ENCODE measurements at places on chromosomes 2 and 18. TPM values are rescaled to one million over a fixed set of nuclear protein-coding genes. Genes with fewer than 3 reads are reported as not detected.

HOXD10 gene
- 5.1 TPM for total RNA-seq

GKN1 gene
- not detected for total RNA-seq

TOGARAM2 gene
- not detected for total RNA-seq

TMEM178A gene
- total RNA-seq: 2.8 TPM

IL36B gene
- total RNA-seq: not detected

MAL gene
- 19.1 TPM for total RNA-seq

UGT1A3 gene
- not detected for total RNA-seq

PIEZO2 gene
- 1.1 TPM for total RNA-seq

RUFY4 gene
- total RNA-seq: not detected

NT5C1B gene
- total RNA-seq: not detected

ST8SIA5 gene
- total RNA-seq: under 0.01 TPM

SIX3 gene
- not detected for total RNA-seq

VWC2L gene
- not detected for total RNA-seq

HADHB gene
- total RNA-seq: 105 TPM

MEP1B gene
- total RNA-seq: not detected

MYO3B gene
- total RNA-seq: 1.1 TPM

NBEAL1 gene
- 14.8 TPM for total RNA-seq

CBLN2 gene
- not detected for total RNA-seq

TRIM43 gene
- not detected for total RNA-seq

FOXI3 gene
- 0.21 TPM for total RNA-seq

ADAM23 gene
- total RNA-seq: 0.62 TPM

CNRIP1 gene
- total RNA-seq: 7.9 TPM

SERPINB13 gene
- total RNA-seq: not detected

MAP3K19 gene
- total RNA-seq: not detected

ZCCHC2 gene
- total RNA-seq: 10.7 TPM

GALNT14 gene
- 47.3 TPM for total RNA-seq

STON1 gene
- total RNA-seq: 0.88 TPM

REG1A gene
- total RNA-seq: not detected

GLB1L gene
- total RNA-seq: 19.8 TPM

NYAP2 gene
- not detected for total RNA-seq

CABYR gene
- total RNA-seq: 5.5 TPM

RNF144A gene
- total RNA-seq: 23.5 TPM

IL1RN gene
- 8.8 TPM for total RNA-seq

ANKRD30BL gene
- total RNA-seq: 0.14 TPM

CRYGC gene
- not detected for total RNA-seq

BCS1L gene
- total RNA-seq: 36.2 TPM

IL1RL1 gene
- total RNA-seq: 5.1 TPM

TMEM163 gene
- total RNA-seq: 2.4 TPM

PASK gene
- 9.2 TPM for total RNA-seq

UGT1A5 gene
- not detected for total RNA-seq

ALPG gene
- total RNA-seq: not detected

VWA3B gene
- total RNA-seq: not detected

LAMA1 gene
- total RNA-seq: 29.5 TPM

LBX2 gene
- total RNA-seq: 1.9 TPM

PARD6G gene
- total RNA-seq: 9.4 TPM

ORMDL1 gene
- 79.1 TPM for total RNA-seq

NCKAP1 gene
- total RNA-seq: 189 TPM

TBR1 gene
- 0.08 TPM for total RNA-seq

CCL20 gene
- 1.0 TPM for total RNA-seq
